ENCODE measurements at places on chromosomes 6 and 20. TPM values are rescaled to one million over a fixed set of nuclear protein-coding genes. Genes with fewer than 3 reads are reported as not detected.
A peak's percentile ranks its signal among the peaks of the same experiment; 100 is the strongest.

GRCh38 chr6:98471444-98471843, 362.9 kb upstream of the POU3F2 start:
- no peak overlapping the region for H3K4me3 ChIP-seq
- no peaks in the 10 kb centered on the region for H3K36me3 ChIP-seq
- no peaks in the 10 kb centered on the region for H3K27me3 ChIP-seq
- no peaks in the 10 kb centered on the region for H3K4me1 ChIP-seq

- no peak overlapping the region for H3K27ac ChIP-seq
- no peaks in the 10 kb centered on the region for H3K36me3 ChIP-seq
- H3K4me3 ChIP-seq = no peak overlapping the region
- no peaks in the 10 kb centered on the region for H3K4me1 ChIP-seq
- H3K27me3 ChIP-seq = no peaks in the 10 kb centered on the region
Measured at GRCh38 chr6:167292301-167293087, 1.4 kb downstream of the UNC93A start.

- no peaks in the 10 kb centered on the region for H3K27me3 ChIP-seq
- no peaks in the 10 kb centered on the region for H3K4me1 ChIP-seq
- H3K4me3 ChIP-seq = peak overlapping the region; percentile 81
- no peak for DNase-seq
Measured at GRCh38 chr6:3749067-3749841, 2.3 kb downstream of the PXDC1 start.

- no peak overlapping the region for H3K27ac ChIP-seq
- H3K4me1 ChIP-seq = no peaks in the 10 kb centered on the region
- no peaks in the 10 kb centered on the region for H3K27me3 ChIP-seq
- H3K4me3 ChIP-seq = no peak overlapping the region
- no peak for DNase-seq
- H3K36me3 ChIP-seq = no peaks in the 10 kb centered on the region
Measured at GRCh38 chr6:114200891-114201290, 141.9 kb downstream of the HS3ST5 start.

DNA sequence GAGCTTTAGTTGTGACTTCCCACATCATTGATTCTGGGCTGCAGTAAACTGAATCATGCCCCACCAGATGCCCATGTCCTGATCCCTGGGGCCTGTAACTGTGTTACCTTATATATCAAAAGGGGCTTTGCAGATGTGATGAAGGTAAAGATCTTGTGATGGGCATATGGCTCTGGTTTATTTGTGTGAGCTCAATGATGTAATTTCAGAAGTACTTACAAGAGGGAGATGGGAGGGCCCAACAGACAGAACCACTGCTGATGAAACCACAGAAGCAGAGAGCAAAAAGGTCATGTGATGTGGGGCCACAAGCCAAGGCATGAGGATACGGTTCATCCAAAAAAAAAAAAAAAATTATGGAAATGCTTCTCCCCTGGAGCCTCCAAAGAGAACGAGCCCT, 118.7 kb downstream of the TOX2 start:
- no peaks in the 10 kb centered on the region for H3K27me3 ChIP-seq
- no peak for DNase-seq
- H3K4me1 ChIP-seq = no peaks in the 10 kb centered on the region
- H3K36me3 ChIP-seq = no peaks in the 10 kb centered on the region

DNA sequence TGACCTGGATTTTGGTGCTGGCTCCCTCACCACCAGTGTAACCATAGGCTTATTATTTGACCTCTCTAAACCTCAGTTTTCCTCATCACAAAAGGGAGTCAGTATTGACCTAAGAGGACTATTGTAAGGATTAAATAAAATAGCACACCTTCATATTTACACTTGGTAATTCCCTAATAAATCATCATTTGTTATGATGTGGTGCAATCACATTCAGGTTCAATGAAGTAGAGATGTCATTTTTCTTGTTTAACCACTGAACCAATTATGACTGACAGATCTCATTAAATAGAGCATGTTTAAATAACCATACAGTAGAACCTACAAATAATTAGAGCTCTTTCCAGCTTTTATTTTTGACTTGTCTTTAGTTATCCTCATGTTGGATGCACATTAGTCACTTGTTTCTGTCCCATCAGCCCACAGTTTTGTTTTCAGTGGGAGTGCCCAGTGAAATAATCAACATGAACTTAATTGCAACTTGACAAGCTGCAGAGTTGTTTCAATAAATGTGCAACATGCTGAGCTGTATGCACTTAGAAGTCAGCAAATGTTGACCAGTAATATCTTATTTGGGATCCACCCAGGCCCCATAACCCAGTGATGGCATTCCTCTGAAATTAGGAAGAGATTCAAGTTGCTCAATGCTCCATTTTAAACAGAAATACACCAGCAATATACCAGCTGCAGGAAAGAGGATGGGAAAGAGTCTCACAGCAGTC, 451.7 kb upstream of the MARCKS start:
- H3K4me3 ChIP-seq = no peak overlapping the region
- H3K27ac ChIP-seq = no peak overlapping the region
- H3K4me1 ChIP-seq = no peaks in the 10 kb centered on the region
- no peaks in the 10 kb centered on the region for H3K27me3 ChIP-seq
- no peaks in the 10 kb centered on the region for H3K36me3 ChIP-seq

DNA sequence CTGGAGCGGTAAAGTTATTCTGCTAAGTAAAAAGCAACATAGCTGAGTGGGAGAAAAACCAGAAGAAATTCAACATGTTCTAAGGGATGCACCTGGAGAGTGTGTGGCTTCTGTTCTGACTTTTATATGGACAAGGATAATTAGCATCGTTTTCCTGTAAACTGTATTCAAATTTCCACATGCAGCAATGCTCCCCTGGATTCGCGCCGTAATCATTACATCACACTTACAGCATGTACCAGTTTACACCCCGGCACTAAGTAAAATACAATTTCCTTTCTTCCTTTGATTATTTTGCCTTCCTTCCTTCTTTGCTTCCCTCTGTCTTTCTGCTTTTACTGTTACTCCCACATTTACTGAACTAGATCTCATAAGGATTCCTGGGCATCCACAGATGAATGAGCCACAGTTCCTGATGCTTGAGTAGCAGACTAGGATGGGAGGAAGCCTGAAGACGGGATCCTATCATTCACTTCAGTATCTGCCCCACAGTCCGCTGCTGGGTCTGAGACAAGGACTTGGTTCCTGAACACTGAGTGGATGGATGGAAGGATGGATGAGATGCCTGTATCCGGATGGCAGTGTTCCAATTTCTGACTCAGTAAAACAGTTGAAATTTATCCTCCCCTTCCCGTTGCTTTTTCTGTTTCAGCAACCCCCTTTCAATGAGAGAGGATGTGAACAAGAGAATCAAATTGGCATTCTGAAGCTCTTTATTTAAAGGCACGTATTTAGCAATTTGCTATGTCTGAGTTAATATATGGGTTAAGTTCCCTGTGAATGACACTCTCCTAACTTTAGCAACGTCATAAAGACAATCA, 174.6 kb downstream of the GJA10 start:
- DNase-seq = no peak
- no peak overlapping the region for H3K4me3 ChIP-seq
- H3K36me3 ChIP-seq = no peaks in the 10 kb centered on the region
- no peak overlapping the region for H3K27ac ChIP-seq

DNA sequence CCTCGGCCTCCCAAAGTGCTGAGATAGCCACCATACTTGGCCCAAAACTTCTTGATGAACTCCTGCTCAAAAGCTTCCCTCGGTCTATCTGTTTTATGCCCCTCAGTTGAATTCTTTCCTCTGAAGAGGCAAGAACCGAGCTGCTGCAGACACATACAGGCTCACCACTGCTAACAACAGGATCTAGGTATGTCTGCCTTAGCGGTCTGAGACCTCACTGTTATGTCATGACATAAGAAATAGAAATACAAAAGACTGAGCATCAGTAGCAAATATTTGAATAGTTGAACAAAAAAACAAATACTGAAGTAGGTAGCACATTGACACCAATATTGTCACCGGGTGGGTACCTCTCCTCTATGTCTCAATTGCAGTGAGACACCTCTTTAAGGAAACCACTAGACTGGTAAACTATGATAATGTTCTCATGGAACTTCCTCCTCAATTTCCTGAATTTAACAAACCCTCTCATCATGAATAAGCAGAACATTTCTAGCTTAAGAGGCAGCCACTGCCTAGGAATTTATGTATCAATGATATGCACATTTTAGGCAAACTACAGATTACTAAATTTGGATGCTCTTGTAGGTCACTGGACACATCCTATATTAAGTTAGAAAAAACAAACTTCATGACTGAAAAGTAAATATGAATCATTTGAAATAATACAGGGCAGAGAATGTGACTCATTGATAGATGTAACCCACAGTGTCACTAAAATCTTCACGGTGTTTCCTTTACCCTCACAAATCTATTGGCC, 9.4 kb upstream of the STXBP5 start:
- H3K27ac ChIP-seq = no peak overlapping the region
- no peak overlapping the region for H3K4me3 ChIP-seq
- H3K27me3 ChIP-seq = no peaks in the 10 kb centered on the region
- DNase-seq = no peak

GRCh38 chr6:90045535-90045934, 151.3 kb downstream of the GJA10 start:
- H3K4me1 ChIP-seq = no peaks in the 10 kb centered on the region
- no peak overlapping the region for H3K4me3 ChIP-seq
- H3K27me3 ChIP-seq = no peaks in the 10 kb centered on the region
- DNase-seq = no peak
- no peak overlapping the region for H3K27ac ChIP-seq
- H3K36me3 ChIP-seq = no peaks in the 10 kb centered on the region

GRCh38 chr20:33372993-33373441, 28.3 kb downstream of the CDK5RAP1 start:
- no peaks in the 10 kb centered on the region for H3K4me1 ChIP-seq
- no peaks in the 10 kb centered on the region for H3K27me3 ChIP-seq
- no peak overlapping the region for H3K27ac ChIP-seq
- H3K36me3 ChIP-seq = peaks cover 81% of the 10 kb centered on the region
- no peak overlapping the region for H3K4me3 ChIP-seq

- H3K4me1 ChIP-seq = no peaks in the 10 kb centered on the region
- H3K4me3 ChIP-seq = no peak overlapping the region
- no peaks in the 10 kb centered on the region for H3K27me3 ChIP-seq
- DNase-seq = no peak
- H3K36me3 ChIP-seq = no peaks in the 10 kb centered on the region
Measured at GRCh38 chr6:65790666-65791065, 83.6 kb upstream of the EYS start.

GRCh38 chr6:156508923-156509322, 268.3 kb upstream of the ARID1B start:
- H3K36me3 ChIP-seq = no peaks in the 10 kb centered on the region
- H3K4me3 ChIP-seq = no peak overlapping the region
- DNase-seq = no peak
- no peaks in the 10 kb centered on the region for H3K4me1 ChIP-seq
- H3K27ac ChIP-seq = no peak overlapping the region

GRCh38 chr6:71332012-71332411, 43.4 kb downstream of the OGFRL1 start:
- no peaks in the 10 kb centered on the region for H3K4me1 ChIP-seq
- H3K4me3 ChIP-seq = no peak overlapping the region
- no peaks in the 10 kb centered on the region for H3K27me3 ChIP-seq

DNA sequence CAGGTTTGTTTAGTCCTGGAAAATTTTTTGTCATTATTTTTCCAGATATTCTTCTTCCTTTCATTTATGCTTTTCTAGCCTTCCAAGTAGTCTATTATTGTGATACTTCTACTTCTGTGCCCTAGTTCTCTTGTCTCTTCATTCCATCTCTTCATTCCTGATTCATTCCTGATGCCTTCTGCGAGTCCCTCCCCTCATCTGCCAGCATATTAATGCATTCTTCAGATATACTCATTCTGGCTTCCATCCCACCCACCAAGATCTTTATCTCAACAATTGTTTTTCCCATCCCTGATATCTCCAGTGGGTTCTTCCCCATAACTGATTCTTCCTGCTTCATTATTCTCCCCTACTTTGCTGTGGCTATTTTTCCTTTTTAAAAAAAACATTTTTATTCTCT, 35.2 kb downstream of the ALDH5A1 start:
- DNase-seq = no peak
- no peak overlapping the region for H3K4me3 ChIP-seq
- no peaks in the 10 kb centered on the region for H3K27me3 ChIP-seq
- H3K36me3 ChIP-seq = peaks cover 13% of the 10 kb centered on the region

DNA sequence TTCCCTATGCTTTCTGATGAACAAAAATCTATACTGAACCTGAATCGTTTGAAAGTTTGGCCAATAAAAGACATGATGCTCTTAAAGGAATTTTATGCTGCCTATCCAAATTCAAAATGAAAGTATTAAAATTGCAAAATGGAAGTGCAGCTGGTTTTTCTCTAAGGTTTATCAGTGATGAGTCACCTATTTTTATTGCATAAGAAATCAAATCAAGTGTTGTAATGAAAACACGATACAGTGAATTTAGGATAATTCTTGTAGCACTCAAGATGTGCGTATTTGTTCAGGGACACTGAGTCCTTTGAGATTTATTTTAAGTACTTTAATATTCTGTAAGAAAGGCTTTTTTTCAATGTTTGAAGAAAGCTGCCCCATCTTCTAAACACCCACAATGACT, 409.5 kb downstream of the ADGRB3 start:
- H3K4me1 ChIP-seq = no peaks in the 10 kb centered on the region
- H3K36me3 ChIP-seq = no peaks in the 10 kb centered on the region
- no peak overlapping the region for H3K4me3 ChIP-seq
- H3K27me3 ChIP-seq = no peaks in the 10 kb centered on the region

GRCh38 chr20:60299951-60300350, 341.7 kb downstream of the CDH26 start:
- H3K4me3 ChIP-seq = no peak overlapping the region
- no peaks in the 10 kb centered on the region for H3K36me3 ChIP-seq
- H3K4me1 ChIP-seq = no peaks in the 10 kb centered on the region
- no peak overlapping the region for H3K27ac ChIP-seq

DDX43 gene
- 0.85 TPM for total RNA-seq

LGSN gene
- total RNA-seq = not detected
